ENCODE measurements at places on chromosomes 6 and 20.

- peak; percentile 24 for DNase-seq
These were observed 912 bp downstream of the SNRNP48 start for GRCh38 chr6:7590918-7591302.

GRCh38 chr6:111591901-111592461 lies 13.7 kb downstream of the TRAF3IP2 start:
- DNase-seq, result no peak

DNA sequence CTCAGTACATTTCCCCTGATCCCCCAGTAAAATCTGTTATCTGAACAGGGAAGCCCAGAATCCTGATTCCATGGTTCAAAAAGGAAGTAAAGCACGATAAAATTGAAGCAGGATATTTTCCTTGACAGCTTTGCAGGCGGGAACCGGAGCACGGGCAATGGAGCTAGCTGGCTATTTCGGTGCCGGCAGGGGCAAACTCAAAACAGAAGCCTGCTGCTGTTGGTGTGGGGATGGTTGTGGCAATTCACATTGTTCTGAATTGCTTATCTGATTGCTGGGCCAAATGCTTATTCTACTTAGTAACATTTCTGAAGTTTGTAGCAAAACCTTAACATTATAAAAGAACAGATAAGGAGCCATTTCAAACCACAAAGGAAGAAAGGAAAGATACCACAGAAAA lies 172.4 kb downstream of the MMS22L start:
- DNase-seq, result no peak

DNA sequence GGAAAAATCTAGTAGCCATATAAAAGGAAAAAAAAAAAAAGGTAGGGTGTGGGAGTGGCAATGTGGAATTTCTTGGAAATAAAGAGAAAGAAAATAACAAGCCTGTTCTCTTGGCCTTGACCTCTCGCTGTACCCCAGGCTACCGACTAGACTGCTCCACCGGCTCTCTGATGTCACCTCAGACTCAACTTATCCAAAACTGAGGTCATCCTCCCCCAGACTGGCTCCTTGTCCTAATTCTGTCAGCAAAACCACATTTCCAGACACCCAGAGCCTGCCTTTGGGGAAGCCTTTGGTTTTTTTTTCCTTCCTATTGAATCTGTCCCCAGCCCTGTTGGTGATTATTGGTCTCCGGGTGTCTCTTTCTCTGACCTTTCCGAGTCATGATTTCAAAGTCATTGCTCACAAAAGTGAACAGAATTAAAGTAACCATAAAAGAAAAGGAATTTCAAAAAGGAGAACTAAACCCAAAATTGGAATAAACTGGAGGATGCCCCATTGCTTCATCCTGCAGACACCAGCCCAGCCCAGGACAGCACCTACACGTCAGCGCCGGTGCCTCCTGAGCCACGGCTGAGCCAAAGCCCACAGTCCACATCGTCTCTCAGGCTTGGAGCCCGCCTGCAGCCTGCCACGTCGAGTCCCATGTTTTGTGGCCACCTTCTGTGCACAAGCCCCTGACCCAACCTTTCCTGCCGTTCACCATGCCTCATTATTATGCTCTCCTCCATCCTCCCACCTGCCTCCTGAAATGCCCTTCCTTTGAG lies 170.7 kb downstream of the MYLK4 start:
- no peak for DNase-seq

DNA sequence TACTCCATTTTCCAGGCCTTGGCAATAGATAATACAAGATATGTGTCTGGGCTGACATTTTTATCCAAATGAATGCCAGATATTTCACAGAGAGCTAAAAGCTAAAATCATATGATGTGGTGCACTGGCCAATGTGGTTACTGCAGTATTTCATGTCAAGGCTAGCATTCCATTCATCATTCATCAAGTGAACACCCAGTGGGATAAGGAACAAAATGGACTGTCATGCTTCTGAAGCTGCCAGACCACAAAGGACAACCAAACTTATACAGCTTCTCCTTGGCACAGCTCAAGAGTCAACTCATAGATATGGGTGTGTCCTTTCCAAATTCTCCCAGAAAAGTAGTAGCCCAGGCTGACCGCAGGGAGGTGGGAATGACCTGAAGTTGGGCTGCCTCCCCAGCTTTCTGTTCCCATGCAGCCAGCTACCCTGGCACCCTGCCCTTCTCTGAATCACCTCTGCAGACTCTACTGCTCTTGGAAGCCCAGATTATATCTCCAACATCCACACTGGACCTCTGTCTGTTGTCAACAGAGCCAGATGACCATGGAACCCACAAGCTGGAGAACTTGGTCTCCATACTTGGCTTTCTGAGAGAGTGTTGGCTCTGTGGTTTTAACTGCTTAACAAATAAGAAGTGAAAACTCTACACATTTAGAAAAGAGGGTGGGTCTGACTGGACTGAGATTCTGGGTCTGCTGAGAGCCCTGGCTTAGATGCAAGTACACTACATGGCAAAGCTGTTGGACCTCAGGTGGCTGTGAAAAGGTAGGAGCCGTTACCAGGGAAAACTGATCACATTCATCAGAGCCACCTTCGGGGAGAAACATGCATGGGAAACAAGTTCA lies 122.8 kb downstream of the ALDH8A1 start:
- no peak for DNase-seq

DNA sequence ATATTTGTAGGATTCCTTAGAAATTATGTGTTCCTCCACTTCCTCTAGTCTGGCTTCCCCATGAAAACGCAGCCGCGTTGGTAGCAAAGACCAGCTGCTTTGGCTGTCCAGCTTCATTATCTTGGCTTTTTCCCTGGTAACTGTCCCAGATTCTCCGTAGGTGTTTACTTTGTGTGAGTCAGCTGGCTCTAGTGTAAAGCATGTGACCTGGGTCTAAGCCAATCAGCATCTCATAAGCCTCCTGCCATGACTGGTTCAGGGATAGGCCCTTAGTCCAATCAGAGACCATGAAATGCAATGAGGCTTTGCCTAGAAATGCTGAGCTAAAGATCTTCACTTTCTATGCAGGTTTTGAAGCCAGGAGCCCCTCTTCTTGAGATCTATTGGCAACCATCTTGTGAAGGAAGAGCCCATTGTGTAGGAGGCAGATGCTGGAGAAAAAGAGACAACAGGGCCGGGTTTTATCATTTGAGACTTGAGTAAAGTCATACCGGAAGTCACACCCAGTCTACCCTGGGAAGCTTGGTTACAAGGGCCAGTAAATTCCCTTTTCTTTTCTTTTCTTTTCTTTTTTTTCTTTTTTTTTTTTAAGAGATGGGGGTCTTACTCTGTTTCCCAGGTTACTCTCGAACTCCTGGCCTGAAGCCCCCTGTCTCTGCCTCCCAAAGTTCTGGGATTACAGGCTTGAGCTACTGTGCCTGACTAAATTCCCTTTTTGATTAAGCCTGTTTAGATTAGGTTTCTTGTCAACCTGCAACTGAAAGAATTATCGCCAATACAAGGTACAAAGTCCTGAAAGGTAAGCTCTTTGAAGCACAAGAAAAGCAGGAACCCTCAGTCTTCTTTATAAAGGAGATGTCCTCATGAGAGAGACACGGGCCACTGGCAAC lies 256.5 kb upstream of the RREB1 start:
- no peak for DNase-seq

DNA sequence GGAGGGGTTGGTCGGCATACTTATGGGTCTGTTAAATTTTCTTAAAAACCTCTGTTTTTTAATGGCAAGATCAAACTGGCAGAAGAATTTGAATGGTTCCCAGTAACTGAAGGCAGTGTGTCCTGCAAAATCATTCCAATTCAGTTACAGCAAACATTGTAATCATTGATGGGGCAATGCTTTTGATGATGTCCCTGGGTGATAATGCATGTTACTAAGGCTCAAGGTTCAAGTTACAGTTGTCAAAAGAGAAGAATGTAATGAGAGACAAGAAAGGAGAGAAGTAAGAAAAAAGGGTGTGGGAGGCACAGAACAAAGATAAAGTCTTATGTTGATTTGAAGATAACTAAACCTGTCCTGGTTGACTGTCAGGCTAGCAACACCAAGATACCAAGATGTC lies 54.9 kb downstream of the CEP162 start:
- DNase-seq, result no peak
